Inflammatory macrophage treated with lipopolysaccharide for 4 hours (primary cell): ENCODE measurements at places on chromosomes 7 and 10.
A peak's percentile ranks its signal among the peaks of the same experiment; 100 is the strongest.

DNA sequence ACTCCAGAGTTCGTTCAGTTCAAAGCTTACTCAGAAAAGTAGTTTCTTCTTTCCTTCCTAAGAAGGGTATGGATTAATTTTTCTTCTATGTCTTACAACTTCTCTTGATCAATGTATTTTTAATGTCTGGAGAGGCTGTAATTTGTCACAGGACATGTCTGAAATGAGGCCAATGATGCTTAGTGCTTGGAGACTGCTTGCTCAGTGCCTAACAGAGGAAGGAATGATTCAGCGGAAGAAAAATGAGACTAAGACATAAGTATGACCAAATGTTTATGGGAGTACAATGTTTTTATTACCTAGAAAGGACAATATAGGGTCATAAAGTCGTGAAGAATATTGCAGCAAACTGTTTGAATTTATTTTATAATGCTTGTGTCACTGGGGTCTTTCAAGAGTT lies 43.3 kb downstream of the GPR37 start:
- DNase-seq, result no peak

GRCh38 chr7:143892527-143893300 lies 9.3 kb downstream of the TCAF1 start:
- peak; percentile 20 for DNase-seq

- DNase-seq, result no peak
Measured at GRCh38 chr10:108902619-108903285, 1020.6 kb downstream of the XPNPEP1 start.

DNA sequence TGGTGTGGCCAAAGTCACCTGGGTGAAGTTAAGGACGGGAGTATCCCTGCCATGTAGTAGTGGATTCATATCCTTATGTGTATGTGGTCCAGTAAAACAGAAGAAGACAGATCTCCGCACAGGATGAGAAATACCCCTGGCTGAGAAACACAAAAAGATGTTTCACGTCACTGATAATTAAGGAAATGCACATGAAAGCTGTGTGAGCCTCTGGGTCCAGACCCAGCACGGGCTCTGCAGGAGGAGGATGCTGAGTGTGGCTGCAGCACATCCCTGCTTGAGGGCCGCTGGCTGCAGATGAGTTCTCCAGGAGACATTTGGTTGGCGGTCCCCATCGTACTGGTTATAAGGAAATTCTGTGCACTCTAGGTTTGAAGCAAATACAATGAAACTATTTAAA lies 8.2 kb upstream of the SUN1 start:
- DNase-seq, result no peak

GRCh38 chr7:148265896-148266295 lies 324.7 kb upstream of the C7orf33 start:
- no peak for DNase-seq

- no peak for DNase-seq
Measured at GRCh38 chr7:91993976-91994375, 53.3 kb downstream of the AKAP9 start.

DNA sequence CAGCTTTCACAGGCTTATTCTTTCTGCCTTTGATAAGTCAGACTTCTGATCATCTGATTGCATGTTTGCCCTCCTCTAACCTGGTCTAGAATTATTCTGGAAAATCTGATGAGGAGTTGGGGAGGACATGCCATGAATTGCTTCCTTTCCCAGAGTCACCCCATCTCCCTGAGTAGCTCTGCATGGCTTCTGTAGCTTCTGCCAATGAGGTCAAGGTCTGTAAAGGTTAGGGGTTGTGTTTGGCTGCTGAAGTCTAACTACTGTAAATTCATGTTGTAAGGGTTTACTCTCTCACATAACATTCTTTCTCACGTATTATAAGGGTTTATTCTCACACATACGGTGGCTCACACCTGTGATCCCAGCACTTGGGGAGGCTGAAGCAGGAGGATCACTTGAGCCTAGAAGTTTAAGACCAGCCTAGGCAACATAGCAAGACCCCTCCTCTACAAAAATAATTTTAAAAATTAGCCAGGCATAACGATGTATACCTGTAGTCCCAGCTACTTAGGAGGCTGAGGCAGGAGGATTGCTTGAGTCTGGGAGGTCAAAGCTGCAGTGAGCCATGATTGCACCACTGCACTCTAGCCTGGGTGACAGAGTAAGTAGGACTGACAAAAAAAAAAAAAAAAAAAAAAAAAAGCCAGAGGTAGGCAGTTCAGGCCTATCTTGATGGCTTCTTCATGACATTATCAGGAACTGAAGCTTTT lies 10.7 kb downstream of the GSTO2 start:
- DNase-seq, result no peak

DNA sequence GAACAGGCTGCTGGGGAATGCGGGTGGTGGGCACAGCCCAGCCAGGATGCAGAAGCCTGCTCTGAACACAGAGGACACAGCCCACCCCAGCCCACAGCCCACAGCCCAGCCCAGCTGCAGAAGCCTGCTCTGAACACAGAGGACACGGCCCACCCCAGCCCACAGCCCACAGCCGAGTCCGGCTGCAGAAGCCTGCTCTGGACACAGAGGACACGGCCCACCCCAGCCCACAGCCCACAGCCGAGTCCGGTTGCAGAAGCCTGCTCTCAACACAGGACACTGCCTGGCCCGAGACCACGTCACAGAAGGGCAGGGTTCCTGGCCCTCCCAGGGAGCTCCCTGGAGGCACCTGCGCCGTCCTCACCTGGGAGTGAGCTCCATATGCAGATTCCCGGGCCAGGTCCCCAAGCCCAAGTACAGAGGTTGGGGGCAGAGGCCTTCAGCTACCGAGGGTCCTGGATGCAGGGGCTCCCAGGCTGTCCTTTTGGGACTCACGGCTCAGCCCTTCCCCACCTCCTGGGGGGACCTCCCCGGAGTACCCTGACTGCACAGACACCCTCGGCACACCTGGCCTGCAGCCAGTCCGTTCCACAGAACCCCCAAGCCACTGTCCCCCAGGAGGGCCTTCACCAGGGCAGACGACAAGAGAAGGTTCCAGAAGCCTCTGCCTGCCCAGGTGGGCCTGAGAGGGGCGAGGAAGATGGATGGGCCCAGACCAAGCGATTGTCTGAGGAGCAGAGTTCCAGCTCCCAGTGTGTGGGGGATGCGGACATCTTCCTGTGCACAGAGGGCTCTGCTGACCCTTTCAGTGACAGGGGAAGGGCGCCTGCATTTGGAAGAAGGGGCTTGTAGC lies 23.7 kb upstream of the FOXL3 start:
- no peak for DNase-seq

DNA sequence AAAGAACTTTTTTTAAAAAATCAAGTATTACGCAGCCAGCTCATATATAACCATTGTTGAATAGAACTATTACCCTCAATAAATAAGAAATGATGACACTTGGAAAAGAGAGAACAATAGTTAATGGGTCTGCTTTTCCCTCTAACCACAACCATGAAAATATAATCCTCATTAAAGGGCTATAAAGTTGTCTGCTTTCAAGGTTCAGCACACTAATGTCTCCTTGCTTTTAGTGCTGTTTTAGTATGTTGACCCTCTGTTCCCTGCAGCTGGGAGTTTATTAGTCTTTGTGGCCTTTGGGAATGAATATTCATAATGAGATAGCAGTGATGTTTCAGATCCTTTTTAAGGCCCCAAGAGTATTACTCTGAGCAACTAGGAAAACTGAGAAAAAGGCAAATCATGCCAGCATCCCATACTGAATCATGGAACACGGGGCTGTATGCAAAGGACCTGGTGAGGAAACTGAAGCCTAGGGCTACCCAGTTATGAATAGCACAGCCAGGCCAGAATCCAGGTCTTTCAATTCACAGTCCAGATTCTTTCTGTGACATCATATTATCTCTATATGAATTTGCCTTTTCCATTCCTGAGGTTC lies 332.0 kb upstream of the LRGUK start:
- DNase-seq, result no peak

- DNase-seq, result peak; percentile 27
Measured at GRCh38 chr7:117085769-117086463, 132.6 kb downstream of the ST7 start.

DNA sequence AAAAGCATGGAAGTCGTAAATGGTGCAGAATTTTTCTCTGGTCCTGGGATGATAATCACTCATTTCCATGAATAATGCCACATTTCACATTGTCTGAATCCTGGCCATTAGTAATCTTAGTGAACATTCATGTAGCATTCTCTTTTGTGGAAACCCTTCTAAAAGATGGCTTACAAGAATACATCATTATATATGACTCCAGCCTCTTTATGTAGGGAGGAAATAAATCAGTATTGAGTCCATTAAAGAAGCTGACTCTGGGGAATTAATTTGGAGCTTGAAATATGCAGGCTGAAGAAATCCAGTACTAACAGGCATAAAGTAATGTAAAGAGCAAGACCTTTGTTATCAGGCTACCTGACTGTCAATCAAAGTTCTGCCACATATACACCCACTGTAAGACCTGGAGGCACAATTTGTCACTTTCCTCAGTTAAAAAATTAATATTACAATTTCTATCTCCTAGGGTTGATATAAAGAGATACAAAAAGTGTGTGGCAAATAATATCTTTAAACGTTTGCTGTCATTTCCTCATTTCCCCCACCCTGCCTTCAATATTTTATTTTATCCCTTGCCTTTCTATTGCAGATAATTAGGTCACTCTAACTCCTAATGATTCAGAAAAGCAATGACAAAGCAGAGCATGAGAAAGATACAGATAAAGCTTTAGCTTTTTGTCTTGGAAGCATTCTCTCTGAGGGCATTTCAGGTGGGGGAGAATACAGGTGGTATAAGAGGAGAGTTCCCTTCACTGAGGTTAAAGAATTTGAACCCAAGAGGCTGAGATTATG lies 1122.0 kb upstream of the GHITM start:
- DNase-seq, result no peak

DNA sequence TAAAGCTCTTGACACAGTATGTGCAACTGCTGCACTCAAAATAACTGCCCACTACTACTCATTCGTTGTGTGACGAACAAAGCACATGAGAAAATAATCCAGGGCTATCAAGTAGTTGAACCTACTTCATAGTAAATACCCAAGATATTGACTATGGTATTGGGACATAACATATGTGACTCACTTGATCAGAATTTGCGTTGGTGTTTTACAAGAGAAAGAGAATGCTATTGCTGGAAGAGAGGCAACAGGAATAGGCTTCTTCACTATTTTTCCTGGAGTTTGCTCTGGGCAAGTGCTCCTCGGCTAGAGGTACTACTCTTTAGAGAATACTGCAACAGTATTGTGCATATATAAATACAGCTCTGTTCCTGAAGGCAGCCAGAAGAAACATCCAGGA lies 2.5 kb downstream of the DGKB start:
- DNase-seq, result no peak

GRCh38 chr10:4382811-4383210 lies 443.2 kb upstream of the AKR1E2 start:
- DNase-seq, result no peak

- peak; percentile 6 for DNase-seq
Measured at GRCh38 chr10:84204122-84204521, 9.8 kb downstream of the CDHR1 start.

DNA sequence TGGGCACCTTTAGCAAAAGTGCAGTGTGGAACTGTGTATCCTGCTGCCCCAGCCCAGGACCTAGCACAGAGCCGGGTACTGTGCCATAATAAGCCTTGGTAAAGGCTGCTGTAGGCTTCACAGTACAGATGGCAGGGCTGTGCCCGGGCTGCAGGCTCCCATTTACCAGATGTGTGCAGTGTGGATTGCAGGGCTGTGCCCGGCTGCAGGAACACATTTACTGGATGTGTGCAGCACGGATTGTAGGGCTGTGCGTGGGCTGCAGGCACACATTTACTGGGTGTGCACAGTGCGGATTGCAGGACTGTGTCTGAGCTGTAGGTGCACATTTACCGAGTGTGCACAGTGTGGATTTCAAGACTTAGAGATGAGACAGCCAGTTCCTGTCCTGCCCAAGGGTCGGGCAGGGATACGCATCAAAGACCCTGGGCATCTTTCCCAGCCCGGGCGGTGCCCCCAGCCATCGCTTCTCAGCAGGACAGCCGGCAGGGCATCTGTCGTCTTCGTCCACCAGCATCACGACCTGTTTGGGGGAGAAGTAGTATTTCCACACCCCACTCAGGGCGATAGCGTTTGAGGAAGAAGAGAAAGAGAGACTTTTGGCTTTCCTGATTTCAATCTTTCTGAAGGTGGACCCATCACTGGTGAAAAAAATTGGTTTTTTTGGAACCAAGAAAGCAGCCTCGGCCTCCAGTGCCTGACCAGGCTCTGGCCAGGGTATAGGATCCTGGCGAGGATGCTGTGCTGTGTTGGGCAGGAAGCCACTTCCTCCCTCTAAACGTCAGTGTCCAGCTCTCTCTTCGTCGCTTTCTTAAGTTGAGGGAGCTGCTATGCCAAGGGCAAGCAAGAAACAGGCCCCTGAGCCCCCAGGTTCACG lies 180.8 kb downstream of the CUX1 start:
- no peak for DNase-seq

DNA sequence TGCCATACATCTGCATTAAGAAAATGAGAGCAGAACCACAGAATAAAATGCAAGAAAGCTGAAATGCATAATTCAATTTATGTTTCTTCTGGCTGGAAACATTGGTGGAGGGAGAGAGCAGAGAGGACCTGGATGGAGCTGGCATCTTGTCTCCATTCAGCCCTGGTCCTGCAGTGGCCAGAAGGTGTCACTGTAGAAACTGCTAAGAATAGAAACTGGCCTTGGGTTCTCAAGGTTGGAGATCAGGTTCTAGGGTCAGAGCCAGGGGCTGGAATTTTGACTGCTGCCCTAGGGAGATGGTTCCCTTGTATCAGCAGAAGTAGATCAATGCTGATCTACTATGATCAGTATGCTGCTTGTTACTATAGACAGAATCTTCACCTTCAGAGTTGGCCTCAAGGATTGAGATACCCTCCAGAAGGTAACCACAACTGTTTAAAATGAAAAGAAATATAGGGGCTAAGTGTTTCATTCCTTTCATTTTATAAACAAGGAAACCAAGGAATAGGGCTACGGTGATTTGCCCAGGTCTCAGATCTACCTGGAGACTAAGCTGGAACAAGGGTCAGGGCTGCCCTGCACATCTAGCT lies 13.1 kb downstream of the TAS2R41 start:
- DNase-seq, result peak; percentile 74

GRCh38 chr7:47335557-47336471 lies 246.1 kb downstream of the TNS3 start:
- no peak for DNase-seq

DNA sequence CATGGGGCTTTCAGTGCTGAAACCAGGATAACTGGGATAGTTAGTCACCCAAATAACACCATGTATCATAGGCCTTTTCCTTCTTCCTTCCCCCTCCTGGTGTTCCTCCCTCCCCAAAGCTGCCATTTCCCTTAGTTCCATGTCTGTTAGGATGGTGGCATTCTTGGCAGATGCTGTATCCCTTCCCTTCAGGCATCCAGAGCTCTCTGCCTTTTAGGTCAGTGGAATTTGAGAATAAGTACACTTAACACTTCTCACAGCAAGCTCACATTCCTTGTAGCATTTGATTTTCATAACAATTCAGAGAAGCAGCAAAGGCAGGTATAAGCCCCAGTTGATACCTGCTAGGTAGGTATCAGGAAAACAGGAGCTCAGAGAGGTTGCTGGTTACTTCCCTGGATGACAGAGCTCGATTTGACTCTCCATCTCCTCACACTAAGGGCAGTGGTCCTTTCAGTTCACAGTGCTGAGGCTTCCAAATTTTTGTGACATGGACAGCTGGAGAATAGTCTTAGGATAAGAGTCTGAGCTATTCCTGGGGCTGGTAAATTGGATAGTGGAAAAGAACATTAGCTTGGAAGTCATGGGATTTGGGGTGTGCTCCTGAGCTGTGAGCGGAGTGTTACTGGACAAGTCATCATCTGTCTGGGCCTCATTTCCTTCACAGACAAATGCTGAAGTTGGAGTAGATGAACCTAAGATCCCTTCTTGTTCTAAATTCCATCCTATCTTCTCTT lies 108.7 kb upstream of the RHOBTB1 start:
- no peak for DNase-seq

GRCh38 chr7:117285826-117286225 lies 37.0 kb downstream of the WNT2 start:
- no peak for DNase-seq
